Vagina (tissue), 2 donors: ENCODE measurements at places on chromosomes 6 and 20.
A peak's percentile ranks its signal among the peaks of the same experiment; 100 is the strongest.

GRCh38 chr20:36154700-36155628 lies at the start of gene EPB41L1:
EPB41L1 (plus strand) TSS chr20:36154740; CDS start chr20:36173778, 19,038 bp downstream.
- peak within 1 kb of the TSS; percentile 86 for H3K27ac ChIP-seq
- H3K27me3 ChIP-seq: no peaks in the 10 kb centered on the region
- DNase-seq: no peak
- H3K36me3 ChIP-seq: no peaks in the 10 kb centered on the region
- H3K4me3 ChIP-seq: peak within 1 kb of the TSS; percentile 64
- H3K4me1 ChIP-seq: peaks cover 36% of the 10 kb centered on the region

GRCh38 chr6:111038534-111039252 lies 48.6 kb upstream of the SLC16A10 start:
- H3K36me3 ChIP-seq: no peaks in the 10 kb centered on the region
- no peak overlapping the region for H3K4me3 ChIP-seq
- no peaks in the 10 kb centered on the region for H3K27me3 ChIP-seq
- no peak for DNase-seq

DNA sequence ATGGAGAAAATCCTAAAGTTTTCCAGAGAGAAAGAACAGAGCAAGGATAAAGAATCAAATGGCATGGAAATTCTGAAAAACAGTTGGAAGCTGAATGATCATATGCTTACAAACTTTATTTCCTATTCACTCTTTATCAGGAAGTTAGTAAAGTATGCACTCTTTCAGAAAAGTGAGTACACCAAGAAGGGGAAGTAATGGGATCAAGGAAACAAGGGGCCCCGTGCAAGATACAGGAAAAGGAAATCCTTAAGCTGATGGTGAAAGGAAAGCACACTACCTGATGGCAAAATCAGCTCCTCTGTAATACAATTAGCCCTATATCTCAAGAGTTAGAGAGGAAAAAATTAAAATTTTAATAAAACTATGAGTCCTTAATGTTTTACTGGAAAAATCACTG lies 14.0 kb downstream of the CALHM6 start:
- no peaks in the 10 kb centered on the region for H3K27me3 ChIP-seq
- DNase-seq: no peak
- no peak overlapping the region for H3K4me3 ChIP-seq
- H3K4me1 ChIP-seq: no peaks in the 10 kb centered on the region
- no peaks in the 10 kb centered on the region for H3K36me3 ChIP-seq

DNA sequence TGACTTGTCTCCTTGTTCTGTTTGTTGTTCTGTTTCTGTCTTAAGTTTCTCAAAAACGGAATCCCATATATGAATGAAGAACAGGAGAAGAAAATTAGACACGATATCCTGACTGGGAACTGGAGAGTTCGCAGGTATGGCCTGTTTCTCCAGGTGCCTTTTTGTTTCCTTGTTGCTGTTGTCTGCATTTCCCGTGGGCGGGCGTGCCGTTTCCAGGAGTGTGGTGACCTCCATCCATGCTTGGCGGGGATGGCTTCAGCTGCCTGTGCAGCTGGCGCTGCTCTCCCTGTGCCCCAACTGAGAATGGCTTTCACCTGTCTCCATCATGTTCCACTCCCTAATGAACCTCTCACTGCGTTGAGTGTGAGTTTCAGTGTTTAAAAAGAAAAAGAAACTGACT lies 4.4 kb downstream of the PNLDC1 start:
- H3K4me3 ChIP-seq: no peak overlapping the region
- H3K27me3 ChIP-seq: no peaks in the 10 kb centered on the region
- DNase-seq: no peak
- H3K4me1 ChIP-seq: no peaks in the 10 kb centered on the region
- H3K36me3 ChIP-seq: no peaks in the 10 kb centered on the region

DNA sequence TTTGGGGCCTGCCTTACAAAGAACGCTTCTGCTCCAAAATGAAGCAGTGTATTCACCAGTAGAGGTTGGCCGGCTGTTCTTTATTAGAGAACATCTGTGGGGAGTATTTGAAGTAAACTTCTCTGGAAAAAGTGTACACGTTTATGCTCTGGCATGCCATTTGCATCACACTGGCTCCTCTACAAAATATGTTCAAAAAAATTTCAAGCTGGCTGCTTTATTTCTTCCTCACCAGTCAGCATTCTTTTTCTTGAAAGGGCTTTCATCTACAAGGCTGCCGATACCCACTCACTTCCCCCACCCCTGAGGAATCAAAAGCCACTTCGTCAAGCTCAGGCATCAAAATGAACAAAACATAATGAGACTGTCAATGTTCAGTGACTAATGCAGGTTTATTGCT lies 294.1 kb downstream of the TFAP2B start:
- H3K27me3 ChIP-seq: no peaks in the 10 kb centered on the region
- H3K4me3 ChIP-seq: no peak overlapping the region
- H3K27ac ChIP-seq: no peak overlapping the region

DNA sequence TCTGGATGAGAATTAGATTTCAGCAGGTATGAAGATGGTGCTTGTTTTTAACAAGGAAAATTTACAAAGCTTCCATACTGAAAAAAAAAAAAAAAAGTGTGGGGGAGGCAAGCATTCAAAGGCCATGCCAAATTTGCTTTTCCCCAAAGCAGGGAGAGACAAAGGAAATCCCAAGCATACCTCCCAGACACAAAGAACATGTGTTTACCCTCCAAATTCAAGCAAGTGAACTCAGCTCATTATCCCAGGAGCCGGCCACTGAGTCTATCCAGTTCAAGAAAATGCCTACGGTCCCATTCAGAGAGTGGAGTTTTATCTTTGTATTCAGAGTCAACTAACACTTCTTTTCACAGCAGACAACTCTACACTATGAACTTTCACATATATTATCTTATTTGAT lies 102.7 kb upstream of the ID4 start:
- H3K27ac ChIP-seq: no peak overlapping the region
- H3K4me3 ChIP-seq: no peak overlapping the region
- H3K36me3 ChIP-seq: no peaks in the 10 kb centered on the region
- H3K4me1 ChIP-seq: no peaks in the 10 kb centered on the region
- no peak for DNase-seq
- H3K27me3 ChIP-seq: no peaks in the 10 kb centered on the region

DNA sequence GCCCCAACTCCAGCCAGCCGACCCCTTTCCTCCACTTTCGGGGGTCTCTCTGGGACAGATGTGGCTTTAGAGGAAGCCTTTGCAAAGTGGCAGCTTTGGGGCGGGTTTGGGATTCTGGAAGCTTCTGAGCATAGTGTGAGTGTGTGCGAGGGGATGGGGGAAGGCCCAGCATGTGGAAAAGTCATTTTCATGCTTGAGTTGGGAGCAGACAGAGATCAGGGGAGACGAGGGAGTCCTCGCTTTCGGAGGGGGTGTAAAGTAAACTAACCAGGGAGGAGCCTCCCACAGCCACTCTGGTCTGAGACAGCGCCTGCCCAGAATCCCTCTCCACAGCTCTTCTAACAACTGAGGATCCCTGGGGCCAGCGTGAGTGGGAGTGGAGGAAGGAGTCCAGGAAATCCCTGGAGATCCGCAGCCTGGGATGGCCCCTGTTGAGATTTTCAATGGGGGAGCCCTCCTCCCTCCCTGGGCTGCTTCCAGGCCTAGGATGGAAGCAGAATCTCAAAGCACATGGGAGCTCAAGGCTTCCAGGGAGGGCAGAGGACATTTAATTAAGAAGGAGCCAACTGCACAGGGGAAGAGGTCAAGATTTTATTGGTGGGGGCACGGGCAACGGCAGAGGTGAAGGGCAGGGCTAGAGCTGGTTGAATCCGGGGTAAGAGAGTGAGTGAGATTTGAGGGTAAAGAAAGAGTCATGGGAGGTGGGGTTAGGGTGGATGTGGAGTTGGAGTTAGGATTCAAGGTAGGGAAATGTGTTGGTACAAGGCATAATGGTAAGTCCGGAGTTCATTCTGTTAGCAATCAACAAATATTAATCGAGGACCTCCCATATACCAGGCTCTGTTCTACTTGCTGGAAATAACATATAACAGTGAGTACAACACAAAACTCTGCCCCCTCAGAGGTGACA lies 102.3 kb upstream of the FOXP4 start:
- DNase-seq: no peak

DNA sequence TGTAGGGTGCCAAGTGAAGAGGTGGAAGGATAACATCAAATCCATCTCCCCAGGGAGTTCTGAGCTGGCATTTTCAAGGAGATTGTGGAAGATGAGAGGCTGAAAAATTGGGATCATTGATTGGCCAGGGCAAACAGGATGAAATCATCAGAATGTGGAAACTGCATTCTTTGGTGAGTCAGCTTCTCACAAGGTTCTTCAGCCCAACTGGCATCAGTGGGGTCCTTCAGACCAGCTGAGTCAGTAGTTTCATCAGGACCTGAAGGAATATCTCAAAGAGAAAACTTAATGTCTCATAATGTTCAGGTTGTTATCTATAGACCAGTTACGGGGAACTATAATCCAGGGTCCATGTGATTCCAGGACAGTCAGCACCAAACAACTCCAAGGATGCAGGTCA lies 195.8 kb downstream of the HAO1 start:
- no peak for DNase-seq
- H3K27me3 ChIP-seq: no peaks in the 10 kb centered on the region
- H3K36me3 ChIP-seq: no peaks in the 10 kb centered on the region
- no peak overlapping the region for H3K27ac ChIP-seq
- H3K4me3 ChIP-seq: no peak overlapping the region

DNA sequence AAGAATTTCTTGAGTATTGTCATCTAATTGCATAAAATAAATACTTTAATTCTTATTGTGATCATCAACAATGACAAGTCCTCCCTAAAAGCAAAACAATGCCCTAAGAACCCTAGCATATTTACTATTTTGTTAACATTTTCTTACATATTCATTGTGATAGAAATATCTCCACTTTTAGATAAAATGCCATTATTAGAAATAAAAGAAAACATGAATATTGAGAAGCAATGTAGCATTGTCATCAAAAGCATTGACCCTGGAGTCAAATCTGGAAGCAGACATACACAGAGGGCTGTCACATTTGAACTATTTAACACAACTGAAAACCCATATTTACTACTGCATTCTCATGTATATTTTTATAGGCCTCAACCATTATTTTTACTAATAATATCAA lies 257.7 kb downstream of the SYNE1 start:
- DNase-seq: no peak
- peaks cover 18% of the 10 kb centered on the region for H3K4me1 ChIP-seq
- peak overlapping the region; percentile 48 for H3K4me3 ChIP-seq
- H3K36me3 ChIP-seq: peaks cover 13% of the 10 kb centered on the region
- no peaks in the 10 kb centered on the region for H3K27me3 ChIP-seq

GRCh38 chr6:56671160-56671559 lies 28.5 kb upstream of the DST start:
- H3K27me3 ChIP-seq: no peaks in the 10 kb centered on the region
- no peak for DNase-seq
- peak overlapping the region; percentile 56 for H3K27ac ChIP-seq
- no peaks in the 10 kb centered on the region for H3K36me3 ChIP-seq
- H3K4me3 ChIP-seq: no peak overlapping the region

DNA sequence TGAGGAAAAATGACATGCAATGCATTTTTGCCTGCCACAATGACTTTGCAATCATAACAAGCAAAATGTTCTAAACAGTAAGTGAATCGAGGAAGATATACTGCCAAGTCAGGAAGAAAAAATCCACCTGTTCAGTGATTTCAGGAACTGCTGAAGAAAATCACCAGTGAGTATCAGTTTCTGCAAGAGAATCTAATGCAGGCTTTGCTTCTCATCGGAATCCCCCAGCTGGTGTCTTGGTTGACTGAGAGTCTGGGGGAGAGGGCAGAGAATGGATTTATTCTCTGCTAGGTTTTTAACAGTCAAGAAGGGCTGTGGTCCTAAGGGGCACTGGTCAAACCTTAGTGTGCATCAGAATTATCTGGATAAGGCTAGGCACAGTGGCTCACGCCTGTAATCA lies 363.4 kb downstream of the CDH26 start:
- H3K27me3 ChIP-seq: no peaks in the 10 kb centered on the region
- DNase-seq: no peak
- no peak overlapping the region for H3K4me3 ChIP-seq
- H3K36me3 ChIP-seq: no peaks in the 10 kb centered on the region
- H3K4me1 ChIP-seq: no peaks in the 10 kb centered on the region

DNA sequence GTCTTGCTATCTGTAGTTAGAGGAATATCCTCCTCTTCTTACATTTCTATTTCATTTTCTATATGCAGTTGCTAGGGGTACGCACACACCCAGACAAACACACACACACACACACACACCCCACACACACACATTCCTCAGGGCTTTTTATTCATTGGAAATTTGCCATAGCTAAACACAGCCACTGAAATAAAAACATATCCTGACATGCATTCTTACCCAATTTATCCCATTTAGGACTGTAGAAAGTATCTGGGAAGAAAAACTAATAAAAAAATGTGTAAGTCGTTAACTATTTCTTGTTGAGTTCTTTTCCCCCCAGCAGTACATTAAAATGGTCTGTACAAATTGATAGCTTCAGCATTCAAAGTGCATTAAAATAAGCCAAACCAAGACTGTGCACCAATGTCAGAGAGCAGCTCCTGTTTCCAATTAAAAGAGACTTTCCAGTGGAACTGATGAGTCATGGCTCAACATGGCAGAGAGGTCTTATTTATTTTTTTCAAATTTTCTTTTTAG lies 357.9 kb upstream of the AGPAT4 start:
- no peaks in the 10 kb centered on the region for H3K27me3 ChIP-seq
- H3K4me3 ChIP-seq: no peak overlapping the region
- no peaks in the 10 kb centered on the region for H3K36me3 ChIP-seq
- no peak overlapping the region for H3K27ac ChIP-seq
- DNase-seq: no peak

GRCh38 chr6:69866351-69866769 lies at the start of gene COL19A1:
COL19A1 (plus strand) TSS chr6:69866556; CDS start chr6:69879568, 13,012 bp downstream.
- no peak for DNase-seq
- H3K27me3 ChIP-seq: no peaks in the 10 kb centered on the region
- no peak within 1 kb of the TSS for H3K27ac ChIP-seq
- peak within 1 kb of the TSS; percentile 52 for H3K4me3 ChIP-seq
- peaks cover 11% of the 10 kb centered on the region for H3K4me1 ChIP-seq

DNA sequence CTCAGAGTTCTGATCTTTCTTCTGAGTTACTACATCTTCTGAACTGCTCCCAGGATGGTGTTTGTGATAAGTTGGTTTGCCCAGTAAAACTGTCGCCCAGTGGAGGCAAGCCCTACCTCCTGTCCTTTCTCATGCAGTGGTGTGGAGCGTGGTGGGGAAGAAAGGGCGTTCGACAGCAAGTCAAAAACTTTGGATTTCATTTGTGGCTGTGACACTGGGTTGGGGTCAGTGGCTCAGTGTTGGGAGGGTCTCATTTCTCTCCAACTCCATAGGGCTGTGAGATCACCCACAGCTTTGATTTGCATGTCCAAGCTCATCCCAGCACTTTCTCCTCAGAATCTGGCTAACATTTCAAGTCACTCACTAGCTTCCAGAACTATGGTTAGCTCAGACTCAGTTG lies 17.5 kb upstream of the SLC22A2 start:
- H3K27me3 ChIP-seq: no peaks in the 10 kb centered on the region
- H3K36me3 ChIP-seq: no peaks in the 10 kb centered on the region
- no peak for DNase-seq
- H3K4me1 ChIP-seq: peaks cover 5% of the 10 kb centered on the region
- H3K27ac ChIP-seq: no peak overlapping the region

GRCh38 chr6:30463242-30463641 lies 26.1 kb upstream of the HLA-E start:
- no peaks in the 10 kb centered on the region for H3K36me3 ChIP-seq
- peaks cover 8% of the 10 kb centered on the region for H3K27me3 ChIP-seq
- no peak for DNase-seq
- no peak overlapping the region for H3K4me3 ChIP-seq
- peaks cover 21% of the 10 kb centered on the region for H3K4me1 ChIP-seq
- H3K27ac ChIP-seq: no peak overlapping the region

GRCh38 chr20:49675368-49676151 lies 38.1 kb downstream of the B4GALT5 start:
- no peaks in the 10 kb centered on the region for H3K27me3 ChIP-seq
- DNase-seq: no peak
- H3K36me3 ChIP-seq: no peaks in the 10 kb centered on the region
- H3K4me1 ChIP-seq: peaks cover 84% of the 10 kb centered on the region
- H3K27ac ChIP-seq: no peak overlapping the region

- DNase-seq: no peak
- no peaks in the 10 kb centered on the region for H3K27me3 ChIP-seq
These were observed 12.1 kb downstream of the NRSN2 start for GRCh38 chr20:358891-359555.
